ENCODE measurements at places on chromosomes 1 and 21.

- no peak for DNase-seq
Observed at GRCh38 chr1:202374099-202374498, 25.6 kb downstream of the PPP1R12B start.

DNA sequence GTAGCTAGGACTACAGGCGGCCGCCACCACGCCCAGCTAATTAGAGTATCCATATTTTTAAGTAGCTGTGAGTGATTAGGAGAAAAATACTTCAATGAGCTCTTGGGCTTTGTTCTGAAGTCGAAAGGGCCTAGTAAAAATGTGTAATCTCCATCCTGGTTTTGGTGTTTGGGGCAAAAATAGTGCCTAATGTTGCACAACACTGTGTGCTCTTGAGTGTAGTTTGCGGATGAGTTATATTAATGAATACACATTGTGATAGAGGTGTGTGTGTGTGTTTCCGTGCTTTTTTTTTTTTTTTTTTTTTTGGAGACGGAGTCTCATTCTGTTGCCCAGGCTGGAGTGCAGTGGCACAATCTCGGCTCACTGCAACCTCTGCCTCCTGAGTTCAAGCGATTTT, 6.3 kb upstream of the ARID1A start:
- no peak for DNase-seq

- no peak for DNase-seq
Observed at GRCh38 chr1:172948457-172948856, 102.3 kb downstream of the TNFSF18 start.

- no peak for DNase-seq
Observed at GRCh38 chr21:41482301-41482700, 25.7 kb downstream of the TMPRSS2 start.

- no peak for DNase-seq
Observed at GRCh38 chr1:7235871-7236517, 450.7 kb downstream of the CAMTA1 start.

- DNase-seq = no peak
Observed at GRCh38 chr1:172670316-172670715, 11.4 kb downstream of the FASLG start.

DNA sequence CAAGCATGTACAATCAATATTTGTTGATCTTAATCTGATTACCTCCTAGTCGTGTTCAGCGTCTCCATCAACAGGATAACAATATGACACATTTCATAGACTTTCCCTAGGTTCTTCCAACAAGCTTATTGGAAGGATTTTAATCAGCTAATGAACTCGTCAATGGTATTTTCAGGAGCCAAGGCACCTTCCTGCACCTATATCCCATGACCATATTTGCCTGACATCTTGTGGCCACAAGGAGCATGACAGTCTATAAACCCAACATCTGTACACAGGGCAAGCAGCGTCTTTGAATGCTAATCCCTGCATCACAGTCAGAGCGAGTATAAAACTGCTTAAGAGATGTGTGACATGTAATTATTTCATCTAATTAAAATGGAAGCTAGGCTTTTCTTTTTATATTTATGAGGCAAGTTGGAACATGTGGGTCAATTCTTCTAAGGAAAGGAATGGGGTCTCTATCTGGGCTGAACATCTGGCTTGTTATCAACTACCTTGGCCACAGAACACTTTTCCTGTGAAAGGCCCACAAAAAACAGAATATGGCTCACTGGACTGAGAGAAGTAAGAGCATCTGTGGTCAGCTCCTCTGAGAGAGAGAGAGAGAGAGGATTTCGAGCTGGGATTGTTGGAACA, 388.8 kb downstream of the NTNG1 start:
- no peak for DNase-seq

- DNase-seq = no peak
Observed at GRCh38 chr1:67031121-67031858, 22.7 kb downstream of the SLC35D1 start.

DNA sequence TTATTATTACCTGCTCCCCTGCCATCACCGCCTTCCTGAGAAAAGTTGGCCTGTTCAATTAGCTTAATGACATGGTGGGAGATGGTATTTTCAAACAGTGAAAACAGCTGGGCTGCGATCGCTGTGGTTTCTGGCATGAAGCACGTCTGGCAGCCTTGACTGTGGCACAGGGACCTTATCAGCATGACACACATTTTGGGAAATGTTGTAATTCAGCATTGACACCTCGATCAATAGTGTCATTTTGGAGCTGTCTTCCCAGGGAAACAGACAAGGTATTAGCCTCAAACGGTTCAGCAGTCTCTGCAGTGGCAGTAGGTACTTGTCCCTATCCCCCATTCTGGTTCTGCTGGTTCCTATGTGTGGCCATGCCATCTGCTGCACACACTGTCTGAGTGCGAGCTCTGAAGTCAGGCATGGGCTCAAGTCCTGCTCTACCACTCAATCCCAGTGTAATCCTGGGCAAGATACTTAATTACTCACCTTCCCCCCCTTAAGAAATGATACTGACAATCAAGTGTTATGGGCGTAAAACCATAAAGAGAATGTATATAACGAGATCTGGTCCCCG, 154.5 kb upstream of the KCND3 start:
- no peak for DNase-seq

GRCh38 chr1:5744911-5745799, 247.1 kb downstream of the NPHP4 start:
- no peak for DNase-seq

GRCh38 chr1:2395245-2395644, 3.6 kb downstream of the RER1 start:
- DNase-seq = no peak

DNA sequence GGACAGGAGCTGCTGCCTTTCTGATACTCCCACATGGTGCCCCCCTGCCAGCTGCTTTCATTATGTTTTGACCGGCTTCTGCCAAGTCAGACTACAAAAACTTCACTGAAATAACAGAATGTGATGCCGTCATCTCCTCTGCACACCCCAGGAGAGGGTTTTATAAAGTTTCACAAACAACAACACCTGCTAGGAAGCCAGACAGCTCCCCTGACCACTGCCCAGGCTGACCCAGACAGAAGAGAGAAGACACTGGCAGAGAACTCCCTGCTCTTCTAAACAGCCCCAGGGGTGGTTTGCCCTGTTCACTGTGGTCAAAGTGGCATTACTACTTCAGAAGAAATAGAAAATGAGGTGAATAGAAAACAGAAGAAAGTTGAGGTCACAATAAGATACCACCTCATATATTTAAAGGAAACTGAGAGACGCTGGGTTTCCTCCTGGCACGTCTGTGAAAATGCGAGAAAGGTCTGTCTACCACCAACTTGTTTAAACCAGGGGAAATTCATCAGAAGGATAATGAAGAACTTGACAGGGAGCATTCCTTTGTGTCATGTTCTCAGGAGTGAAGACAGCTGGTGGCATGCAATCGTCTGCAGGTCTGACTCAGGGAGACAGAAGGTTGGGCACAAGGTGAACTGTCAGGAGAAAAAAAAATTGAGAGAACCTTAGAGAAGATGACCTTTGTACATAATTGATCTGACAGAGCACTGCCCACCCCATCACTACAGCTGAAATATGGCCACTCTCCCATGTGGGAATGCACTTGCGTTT, 119.0 kb upstream of the NFIA start:
- DNase-seq = no peak

- no peak for DNase-seq
Observed at GRCh38 chr1:43038232-43038935, 79.7 kb upstream of the SLC2A1 start.

DNA sequence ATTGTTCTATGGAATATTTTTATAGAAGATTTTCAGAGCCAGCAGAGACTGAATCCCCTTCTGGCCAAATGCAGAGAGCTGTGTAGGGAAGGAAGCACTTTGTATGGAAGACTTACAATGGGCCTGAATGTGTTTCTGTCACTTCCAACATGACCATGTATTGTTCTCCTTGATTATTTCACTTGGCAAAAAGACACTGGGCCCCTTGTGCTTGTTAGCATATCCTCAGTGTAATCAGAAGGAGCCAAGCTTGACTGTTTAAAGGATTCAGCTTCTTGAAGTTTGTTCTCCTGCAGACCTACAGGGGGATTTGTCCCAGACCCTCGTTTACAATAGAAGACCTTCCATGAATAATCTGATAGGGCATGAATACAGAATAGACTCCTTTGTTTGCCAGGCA, 48.1 kb upstream of the UBE2U start:
- no peak for DNase-seq

DNA sequence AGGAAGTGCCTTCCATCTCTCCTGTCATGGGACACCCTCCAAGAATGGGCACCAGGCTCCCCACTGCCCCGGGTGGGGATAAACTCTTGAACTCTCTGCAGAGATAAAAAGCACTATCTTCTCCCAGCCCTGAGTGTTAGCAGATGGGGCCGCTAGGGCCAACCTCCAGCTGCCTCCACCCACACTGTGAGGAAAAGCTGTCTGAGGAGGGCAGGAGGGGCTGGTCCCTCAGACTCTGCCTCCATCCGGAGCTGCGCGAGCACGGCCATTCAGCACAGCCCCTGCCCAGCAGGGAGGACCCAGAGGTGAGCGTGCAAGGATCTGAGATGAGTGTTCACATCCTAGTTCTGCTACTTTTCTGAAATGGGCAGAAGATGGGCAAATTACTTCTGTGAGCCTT, 51.8 kb upstream of the TRABD2B start:
- no peak for DNase-seq

DNA sequence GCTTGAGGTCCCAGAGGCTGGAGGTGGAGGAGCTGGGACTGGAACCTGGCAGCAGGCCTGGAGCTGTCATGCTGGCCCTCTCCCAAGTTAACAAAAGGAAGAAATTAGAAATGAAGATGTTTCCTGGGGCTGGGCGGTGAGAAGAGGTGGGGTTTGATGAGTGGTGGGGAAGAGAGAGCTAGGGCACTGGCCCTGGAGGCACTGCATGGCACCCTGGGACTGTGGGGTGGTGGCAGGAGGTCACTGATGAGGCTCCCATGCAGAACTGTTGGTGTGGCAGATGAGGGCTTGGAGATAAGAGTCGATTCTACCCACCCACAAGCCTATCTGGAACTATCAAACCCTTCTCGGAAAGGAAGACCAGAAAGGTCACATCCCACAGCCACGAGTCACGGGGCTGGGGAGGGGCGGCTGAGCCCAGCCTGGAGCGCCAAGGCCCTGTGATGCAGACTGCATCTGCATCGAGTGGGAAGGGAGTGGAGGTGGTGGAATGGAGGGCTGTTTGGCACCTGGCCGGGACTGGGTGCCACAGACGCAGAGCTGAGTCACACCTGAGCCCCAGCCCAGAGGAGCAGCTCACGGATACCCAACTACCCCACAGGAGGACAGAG, 29.4 kb downstream of the MRPL37 start:
- peak; percentile 88 for DNase-seq

GRCh38 chr1:214124915-214125314, 137.1 kb downstream of the PROX1 start:
- DNase-seq = no peak

GRCh38 chr1:222546091-222546490, 1.8 kb downstream of the HHIPL2 start:
- no peak for DNase-seq

GRCh38 chr21:36104317-36105300, 30.3 kb upstream of the CBR3 start:
- DNase-seq = peak; percentile 22

DNA sequence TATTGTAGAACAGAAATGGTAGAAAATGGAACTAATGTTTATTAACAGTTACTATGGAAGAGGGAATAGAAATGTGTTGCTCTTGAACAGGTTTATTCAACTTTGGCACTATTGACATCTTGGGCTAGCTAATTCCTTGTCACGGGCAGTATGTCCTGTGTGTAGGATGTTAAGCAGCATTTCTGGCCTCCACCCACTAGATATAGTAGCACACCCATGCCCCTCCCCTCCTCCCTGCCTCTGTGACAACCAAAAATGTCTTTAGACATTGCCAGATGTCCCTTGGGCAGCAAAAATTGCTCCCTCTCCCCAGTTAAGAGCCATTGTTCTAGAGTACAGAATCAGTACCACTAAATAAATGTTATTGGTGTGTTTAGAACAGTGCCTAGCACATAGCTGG, 91.4 kb upstream of the TPTE start:
- no peak for DNase-seq

GRCh38 chr1:179322557-179322956, 29.0 kb downstream of the SOAT1 start:
- DNase-seq = no peak

DNA sequence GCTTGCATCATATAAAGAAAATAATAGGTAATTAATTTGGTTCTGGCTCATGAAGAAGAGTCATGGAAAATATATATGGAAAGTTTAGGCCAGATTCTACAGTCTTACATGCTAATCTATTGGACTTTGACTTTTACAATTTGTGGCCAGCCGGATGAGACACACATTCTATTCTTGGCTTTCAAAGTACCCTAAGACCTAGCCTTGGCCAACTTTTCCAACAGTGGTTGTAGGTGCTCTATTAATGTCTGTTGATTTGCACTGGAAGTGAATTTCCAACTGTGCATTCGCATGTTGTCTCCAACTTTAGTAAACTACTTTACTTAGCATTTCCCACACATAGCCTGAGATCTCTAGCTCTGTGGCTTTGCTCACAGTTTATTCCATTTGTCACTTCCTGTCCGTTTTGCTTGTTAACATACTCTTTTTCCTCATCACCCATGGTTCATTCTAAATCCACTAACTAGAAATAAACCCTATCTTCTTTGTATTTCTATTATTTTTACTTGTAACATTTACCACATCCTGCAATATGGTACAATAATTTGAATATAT, 644.0 kb downstream of the PTPRC start:
- DNase-seq = no peak

- no peak for DNase-seq
Observed at GRCh38 chr1:1760715-1761114, 17.6 kb downstream of the NADK start.

DNA sequence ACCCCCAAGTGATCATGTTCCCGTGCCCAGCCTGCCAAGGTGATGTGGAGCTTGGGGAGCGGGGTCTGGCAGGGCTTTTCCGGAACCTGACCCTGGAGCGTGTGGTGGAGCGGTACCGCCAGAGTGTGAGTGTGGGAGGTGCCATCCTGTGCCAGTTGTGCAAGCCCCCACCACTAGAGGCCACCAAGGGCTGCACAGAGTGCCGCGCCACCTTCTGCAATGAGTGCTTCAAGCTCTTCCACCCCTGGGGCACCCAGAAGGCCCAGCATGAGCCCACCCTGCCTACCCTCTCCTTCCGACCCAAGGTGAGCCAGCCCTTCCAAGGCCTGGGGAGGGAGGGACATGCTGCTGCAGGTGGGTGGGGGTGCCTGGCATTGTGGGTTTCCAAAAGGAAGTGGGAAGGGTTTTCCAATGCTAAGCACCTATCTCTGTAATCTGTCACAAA, 2.3 kb downstream of the TRIM46 start:
- no peak for DNase-seq

Measured in hematopoietic multipotent progenitor cell treated with erythropoietin and hydrocortisone succinate and interleukin-3 and kit ligand, for 15 days (in vitro differentiated cells).